ENCODE measurements at places on chromosomes 16 and 17.

- DNase-seq: no peak
Observed at GRCh38 chr17:68304706-68305105, 13.4 kb downstream of the ARSG start.

GRCh38 chr17:30924341-30924740 lies 2.6 kb downstream of the ADAP2 start:
- DNase-seq: no peak

- no peak for DNase-seq
Observed at GRCh38 chr16:530111-530817, 2.8 kb downstream of the CAPN15 start.

- DNase-seq: peak; percentile 17
Observed at GRCh38 chr17:15233022-15233805, 31.9 kb downstream of the PMP22 start.

- DNase-seq: no peak
Observed at GRCh38 chr16:21937336-21937829, 15.8 kb upstream of the UQCRC2 start.

- no peak for DNase-seq
Observed at GRCh38 chr16:65622151-65622550, 500.3 kb upstream of the CDH11 start.

DNA sequence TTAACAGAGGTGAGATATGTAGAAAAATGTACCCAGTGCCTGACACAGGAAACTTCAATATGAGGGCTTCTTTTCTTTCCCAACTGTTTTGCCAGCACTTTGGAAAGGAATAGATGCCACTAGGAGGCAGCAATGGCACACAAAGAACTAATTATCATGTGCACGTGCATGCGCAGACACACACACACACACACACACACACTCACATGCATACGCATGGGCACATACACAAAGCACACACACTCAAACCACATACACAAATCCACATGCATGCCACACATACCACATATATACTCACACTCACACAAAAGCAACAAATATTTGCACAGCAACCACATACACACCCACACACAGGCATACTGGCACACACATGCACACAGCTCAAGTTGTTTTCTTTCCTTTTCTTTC lies 8.8 kb upstream of the CEP112 start:
- peak; percentile 68 for DNase-seq

DNA sequence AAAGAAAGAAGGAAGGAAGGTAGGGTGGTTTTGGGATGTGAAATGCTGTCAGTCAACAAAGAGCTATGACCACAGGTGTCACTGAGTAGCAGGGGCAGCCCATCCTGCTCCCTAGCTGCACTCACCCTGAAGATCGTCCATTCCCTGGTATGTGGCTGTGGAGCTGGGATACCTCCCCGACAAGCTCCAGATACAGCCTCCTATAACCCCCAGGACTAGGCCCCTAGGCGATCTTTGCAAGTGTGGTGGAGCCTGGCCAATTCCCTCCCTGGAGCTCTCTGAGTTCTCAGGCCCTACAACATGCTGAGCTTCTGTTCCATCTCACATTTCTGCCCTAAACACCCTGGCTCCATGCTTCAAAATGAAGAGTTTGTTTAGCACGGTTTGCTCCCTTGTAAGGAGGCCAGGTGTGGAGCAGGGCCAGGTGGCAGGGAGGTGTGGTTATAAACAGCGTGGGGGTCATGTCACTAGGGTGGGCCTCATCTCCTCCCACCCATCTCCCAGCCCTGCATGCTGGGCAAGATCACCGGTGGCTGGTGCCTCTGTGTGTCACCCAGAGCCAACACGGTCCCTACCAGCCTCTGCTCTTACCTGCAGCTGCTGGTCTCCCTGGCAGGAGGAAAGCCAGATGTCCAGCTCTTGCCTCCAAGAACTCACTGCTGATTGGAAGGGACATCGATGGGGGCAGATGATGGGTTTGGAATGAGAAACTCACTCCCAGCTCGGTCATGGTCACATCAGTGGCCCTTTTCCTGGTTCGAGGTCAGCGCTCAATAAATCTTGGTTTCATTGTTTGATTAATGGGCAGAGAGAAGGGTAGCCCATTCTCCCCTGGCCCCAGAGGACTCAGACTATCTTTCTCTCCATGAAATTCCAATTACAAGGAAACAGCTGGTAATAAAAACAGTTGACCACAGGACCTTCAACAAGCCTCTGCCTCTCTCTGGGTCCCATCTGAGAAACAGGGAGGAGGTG lies 511.0 kb upstream of the CDH5 start:
- DNase-seq: no peak

GRCh38 chr16:78571898-78572358 lies 472.5 kb downstream of the WWOX start:
- no peak for DNase-seq

- DNase-seq: no peak
Observed at GRCh38 chr17:27442702-27443101, 13.5 kb upstream of the KSR1 start.

- no peak for DNase-seq
Observed at GRCh38 chr16:81798311-81799137, 19.4 kb downstream of the PLCG2 start.

- no peak for DNase-seq
Observed at GRCh38 chr17:48841395-48841831, 10.6 kb downstream of the CALCOCO2 start.

DNA sequence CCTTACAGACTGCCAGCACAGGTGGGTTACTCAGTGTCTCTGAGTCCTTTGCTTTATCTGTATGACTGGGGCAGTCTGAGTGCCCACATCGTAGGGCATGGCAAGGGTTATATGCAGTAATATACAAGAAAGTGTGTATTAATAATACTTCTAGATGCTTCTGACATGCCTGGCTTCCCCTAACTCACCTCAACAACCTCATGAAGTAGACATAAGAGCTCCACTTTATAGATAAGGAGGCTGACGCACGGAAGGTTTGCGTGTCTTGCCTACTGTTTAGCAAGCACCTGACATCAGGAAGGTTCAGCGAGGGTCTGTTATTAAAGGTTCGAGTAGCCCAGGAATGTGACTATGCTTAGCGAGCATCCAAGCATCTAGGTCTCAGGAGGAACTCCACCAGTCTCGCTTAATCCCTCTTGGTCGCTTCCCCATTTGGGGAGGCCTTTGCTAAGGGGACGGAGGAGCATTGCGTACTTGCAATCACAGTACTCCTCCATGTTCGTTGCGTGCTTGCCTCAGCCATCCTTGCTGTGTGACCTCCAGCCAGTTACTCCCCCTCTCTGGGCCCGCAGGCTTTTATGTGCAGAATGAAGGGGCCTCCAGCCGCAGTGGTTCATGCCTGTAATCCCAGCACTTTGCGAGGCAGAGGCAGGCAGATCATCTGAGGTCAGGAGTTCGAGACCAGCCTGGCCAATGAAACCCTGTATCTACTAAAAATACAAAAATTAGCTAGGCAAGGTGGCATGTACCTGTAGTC lies 1.6 kb downstream of the KCNG4 start:
- DNase-seq: no peak

DNA sequence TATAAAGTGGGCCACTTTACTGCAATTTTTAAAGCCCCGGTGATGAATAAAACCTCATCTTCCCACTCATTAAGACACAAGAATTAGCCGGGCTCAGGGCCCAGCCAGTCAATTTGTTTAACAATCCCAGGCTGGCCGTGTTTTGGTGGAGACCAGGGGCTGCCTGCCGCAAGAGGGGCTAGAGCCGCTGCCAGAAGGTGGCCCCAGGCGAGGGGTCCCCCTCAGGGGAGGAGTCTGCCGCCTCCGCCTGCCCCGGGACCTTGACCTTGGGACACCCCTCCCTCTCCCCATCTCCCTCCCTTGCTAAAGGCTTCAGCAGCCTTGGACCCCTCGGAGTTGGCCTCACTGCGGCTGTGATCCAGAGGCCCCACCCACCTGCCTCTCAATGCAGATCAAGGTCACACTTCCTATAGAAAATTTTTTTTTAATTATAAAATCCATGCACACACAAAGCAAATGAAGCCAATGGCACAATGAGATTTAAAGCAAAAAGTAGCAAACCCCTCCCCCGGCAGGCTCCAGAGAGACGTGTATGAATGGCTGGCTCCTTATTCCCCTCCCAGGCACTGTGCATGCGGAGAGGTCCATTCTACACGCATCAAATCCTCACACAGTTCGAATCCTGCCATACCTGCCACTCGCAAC lies 23.0 kb upstream of the SLC38A10 start:
- DNase-seq: no peak

- DNase-seq: no peak
Observed at GRCh38 chr17:83200231-83200699, 120.9 kb downstream of the METRNL start.

DNA sequence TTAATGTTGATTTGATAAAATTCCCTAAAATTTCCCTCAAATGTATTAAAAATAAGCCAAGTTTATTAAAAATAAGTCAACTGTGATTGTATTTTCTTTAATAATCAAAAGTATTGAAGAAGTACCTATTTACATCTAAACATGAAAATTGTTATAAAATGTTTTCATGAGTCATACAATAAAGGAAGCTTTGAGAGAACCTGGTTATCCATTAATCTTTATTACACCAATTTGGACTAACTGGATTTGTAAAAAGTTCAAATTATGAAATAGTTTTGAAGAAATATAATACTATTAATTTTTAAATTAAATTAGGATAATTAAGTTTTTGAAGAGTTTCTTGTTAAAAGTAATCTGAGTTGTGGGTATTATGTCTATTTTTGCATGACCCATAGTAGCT lies 63.8 kb downstream of the COX10 start:
- DNase-seq: no peak

GRCh38 chr17:8674344-8675305 lies 44.1 kb upstream of the MYH10 start:
- DNase-seq: no peak

GRCh38 chr16:49701065-49701685 lies 154.7 kb downstream of the ZNF423 start:
- no peak for DNase-seq

DNA sequence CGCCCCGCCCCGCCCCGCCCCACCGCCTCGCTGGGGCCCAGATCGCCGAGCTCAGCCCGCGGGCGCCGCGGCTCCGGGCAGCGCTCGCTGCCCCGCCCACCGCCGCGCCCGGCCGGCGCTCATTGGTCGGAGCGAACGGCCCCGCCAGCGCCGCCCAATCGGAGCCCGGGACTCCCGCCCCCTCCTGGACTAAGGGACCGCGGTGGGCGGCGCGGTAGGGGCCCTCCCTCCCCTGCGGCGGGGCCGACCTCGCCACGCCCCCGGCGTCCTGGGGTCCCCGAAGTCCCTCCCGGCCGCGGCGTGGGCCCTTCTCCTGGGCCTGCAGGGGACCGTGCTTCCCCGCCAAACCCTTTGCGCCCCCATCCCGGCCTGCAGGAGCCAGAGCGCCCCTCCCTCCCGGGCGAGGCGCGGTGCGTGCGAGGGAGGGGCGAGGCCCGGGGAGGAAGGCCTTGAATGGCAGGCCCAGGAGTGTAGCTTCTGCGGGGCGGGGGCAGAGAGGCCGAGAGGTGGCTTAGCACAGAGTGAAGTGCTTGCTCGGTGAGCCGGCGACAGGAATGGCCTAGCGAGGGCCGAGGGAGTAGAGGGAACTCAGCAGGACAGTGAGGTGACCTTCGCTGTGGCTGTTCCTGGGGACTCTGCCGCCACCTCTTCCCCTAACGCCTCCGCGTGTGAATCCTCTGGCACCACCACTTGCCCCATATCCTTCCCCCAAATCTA lies at the start of gene CAMKK1:
Gene CAMKK1 (minus strand): TSS at position 51 of the 717 bp plus-strand sequence. CDS start 7,366 bp downstream, outside the sequence.
- DNase-seq: peak; percentile 95
